NCI-H1048 (cell line): ENCODE measurements at places on chromosomes 7 and 10.

DNA sequence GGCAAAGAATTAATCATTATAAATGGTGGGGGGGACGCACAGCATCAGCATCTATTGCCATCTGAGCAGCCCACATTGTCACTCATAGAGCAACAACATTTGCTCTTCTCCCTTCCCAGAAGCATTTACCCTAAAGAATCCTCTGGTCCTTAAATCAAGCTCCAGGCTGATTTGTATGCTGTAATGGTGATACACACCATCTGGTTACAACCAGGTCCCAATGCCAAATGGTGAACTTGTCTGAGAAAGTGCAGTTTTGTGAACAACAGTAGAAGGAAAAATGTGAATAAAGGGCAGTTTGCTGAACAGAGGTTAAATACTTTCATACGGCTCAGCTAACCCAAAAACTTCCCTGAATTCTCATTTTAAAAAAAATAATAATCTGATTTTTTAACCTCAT is 38.8 kb upstream of the TCF7L2 start:
- DNase-seq, result no peak

DNA sequence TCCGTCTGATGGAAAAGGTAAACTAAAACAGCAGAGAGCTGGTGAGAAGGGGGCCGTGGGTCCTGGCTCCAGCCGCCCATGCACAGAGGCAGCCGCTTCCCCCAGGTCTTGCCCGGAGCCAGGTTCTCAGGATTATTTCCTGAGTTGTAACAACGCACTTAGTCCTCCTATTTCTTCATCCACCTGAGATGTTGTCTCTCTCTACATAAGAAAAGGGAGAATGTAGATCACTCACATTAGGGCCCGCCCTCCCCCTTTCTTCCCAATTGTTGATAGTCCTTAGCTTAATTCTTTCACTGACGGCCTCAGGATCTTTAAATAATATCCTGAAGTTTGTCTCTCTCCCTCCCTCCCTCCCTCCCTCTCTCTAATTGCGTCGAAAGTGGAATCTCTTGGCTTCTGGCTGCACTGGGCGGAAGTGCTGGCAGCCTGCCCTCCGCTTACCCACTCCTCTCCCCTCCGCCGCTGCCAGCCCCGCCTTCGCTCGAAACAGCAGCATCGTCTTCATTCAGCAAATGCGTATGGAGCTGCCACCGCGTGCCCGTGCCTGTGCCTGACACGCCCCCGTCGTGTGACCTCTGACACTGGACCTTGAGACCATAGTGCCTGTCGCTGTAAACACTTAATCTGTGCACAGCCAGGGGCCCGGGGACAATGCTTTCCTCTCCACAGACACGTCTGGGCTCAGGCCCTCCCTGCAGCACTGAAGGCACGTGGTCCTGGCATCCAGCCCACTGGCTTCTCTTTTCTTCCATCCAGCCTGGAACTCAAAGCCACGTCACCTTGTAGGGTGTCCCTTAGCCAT is 174.5 kb upstream of the PPP2R2D start:
- no peak for DNase-seq

DNA sequence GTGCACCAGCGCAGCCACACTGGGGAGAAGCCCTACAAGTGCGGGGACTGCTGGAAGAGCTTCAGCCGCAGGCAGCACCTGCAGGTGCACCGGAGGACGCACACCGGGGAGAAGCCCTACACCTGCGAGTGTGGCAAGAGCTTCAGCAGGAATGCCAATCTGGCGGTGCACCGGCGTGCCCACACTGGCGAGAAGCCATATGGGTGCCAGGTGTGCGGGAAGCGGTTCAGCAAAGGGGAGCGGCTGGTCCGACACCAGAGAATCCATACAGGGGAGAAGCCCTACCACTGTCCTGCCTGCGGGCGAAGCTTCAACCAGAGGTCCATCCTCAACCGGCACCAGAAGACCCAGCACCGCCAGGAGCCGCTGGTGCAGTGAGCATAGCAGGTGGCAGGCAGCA is 12.9 kb downstream of the ZSCAN25 start:
- DNase-seq, result no peak

DNA sequence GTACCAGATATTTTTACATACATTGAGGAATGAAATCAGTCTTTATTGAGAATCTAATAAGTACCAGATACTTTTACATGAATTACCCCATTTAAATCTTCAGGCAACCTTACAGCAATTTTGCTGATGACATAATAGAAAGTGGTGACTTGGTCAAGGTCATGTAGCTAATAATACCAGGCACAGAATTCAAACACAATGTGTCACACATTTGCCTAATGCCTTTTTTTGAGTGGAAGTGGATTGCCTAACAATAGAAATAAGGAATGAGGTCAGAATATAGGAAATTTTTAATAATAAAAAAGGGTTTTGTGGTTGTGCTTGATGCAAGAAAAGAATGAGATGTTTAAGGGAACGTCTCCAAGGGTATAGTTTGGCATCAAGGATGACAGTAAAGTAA is 466.6 kb upstream of the IGFBP3 start:
- no peak for DNase-seq

- DNase-seq, result no peak
Measured at GRCh38 chr10:132893090-132893489, 49.3 kb downstream of the CFAP46 start.

GRCh38 chr7:131071786-131072504 is 255.7 kb upstream of the MKLN1 start:
- peak; percentile 81 for DNase-seq

DNA sequence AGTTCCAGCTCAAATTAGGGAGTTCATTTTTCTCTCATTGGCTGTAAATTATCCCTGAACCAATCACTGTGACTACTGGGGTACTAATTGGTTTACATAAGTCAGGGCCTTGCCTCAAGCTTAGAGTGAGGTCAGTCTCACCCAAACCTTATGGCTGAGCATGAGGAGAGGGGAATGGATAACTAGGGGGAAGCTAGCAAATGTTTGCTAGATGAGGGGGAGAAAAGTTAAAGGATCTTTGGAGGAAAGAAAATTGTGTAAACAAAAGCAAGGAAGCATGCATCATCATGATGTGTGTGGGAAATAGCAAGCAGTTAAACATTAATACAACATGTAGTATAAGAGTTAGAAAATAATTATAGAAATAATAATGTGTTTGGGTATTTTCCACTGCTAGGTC is 121.9 kb downstream of the BBS9 start:
- no peak for DNase-seq

GRCh38 chr7:370259-370625 is 80.3 kb downstream of the FOXL3 start:
- no peak for DNase-seq

- DNase-seq, result no peak
Measured at GRCh38 chr10:13984647-13985155, 346.0 kb downstream of the FRMD4A start.

- DNase-seq, result no peak
Measured at GRCh38 chr10:1381339-1381738, 325.2 kb downstream of the WDR37 start.

- DNase-seq, result no peak
Measured at GRCh38 chr10:113765910-113766309, 14.4 kb downstream of the PLEKHS1 start.

- no peak for DNase-seq
Measured at GRCh38 chr10:132657127-132657706, 119.6 kb downstream of the INPP5A start.

GRCh38 chr10:16792675-16793074 is 24.5 kb downstream of the RSU1 start:
- no peak for DNase-seq

- no peak for DNase-seq
Measured at GRCh38 chr10:79563426-79563825, 3.2 kb upstream of the SFTPA2 start.

DNA sequence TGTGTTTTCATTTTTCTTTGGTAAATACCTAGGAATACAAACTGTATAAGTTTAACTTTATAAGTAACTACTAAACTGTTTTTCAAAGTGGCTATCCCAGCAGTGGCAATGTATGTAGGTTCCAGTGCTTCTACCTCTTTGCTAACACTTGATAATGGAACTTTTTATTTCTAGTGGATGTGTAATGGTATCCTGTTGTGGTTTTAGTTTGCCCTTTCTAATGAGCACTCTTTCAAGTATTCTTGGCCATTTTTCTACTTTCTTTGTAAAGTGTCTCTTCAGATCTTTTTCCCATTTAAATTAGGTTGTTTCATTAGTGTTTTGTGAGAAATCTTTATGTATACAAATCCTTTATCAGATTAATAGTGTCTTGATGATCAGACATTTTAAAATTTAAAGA is 4.6 kb downstream of the KIF20B start:
- no peak for DNase-seq

GRCh38 chr10:61855771-61856170 is 45.7 kb upstream of the ARID5B start:
- no peak for DNase-seq

DNA sequence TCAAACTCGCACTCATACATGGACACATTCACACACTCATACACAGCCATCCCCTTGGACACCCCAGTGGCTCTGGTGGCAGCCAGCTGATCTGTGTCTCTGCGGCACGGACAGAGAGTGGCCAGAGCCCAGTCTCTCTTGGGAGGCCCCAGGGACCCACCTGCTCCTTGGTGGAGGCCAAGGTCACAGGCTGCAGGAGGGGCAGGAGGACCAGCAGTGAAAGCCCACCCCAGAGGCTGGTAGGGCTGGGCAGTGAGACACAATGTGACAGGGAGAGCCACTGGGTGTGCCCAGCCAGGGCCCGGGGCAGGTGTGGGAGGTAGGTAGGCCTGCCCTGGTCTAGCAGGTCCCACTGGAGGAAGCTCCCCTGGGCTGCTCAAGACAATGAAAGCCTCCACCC is 18.5 kb downstream of the SHH start:
- no peak for DNase-seq

DNA sequence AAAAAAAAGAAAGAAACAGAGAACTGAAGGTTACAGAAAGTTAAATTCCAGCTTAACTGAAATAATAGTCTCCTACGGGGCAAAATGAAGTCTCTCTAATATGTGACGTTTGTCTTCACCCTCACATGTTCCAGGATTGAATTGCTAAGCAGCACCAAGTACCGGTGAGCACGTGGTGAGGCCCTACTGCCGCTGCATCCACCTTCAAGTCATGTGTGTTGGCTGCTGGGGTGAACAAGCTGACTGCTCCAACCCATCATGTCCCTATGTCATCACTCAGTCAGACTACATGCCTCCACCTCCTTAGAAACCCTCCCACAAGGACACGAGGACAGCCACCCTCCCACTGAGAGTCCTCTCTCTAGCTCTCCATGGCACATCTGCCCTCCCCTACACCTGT is 35.4 kb upstream of the NPFFR1 start:
- no peak for DNase-seq

GRCh38 chr10:27698961-27699360 is 46.7 kb downstream of the MKX start:
- DNase-seq, result no peak

DNA sequence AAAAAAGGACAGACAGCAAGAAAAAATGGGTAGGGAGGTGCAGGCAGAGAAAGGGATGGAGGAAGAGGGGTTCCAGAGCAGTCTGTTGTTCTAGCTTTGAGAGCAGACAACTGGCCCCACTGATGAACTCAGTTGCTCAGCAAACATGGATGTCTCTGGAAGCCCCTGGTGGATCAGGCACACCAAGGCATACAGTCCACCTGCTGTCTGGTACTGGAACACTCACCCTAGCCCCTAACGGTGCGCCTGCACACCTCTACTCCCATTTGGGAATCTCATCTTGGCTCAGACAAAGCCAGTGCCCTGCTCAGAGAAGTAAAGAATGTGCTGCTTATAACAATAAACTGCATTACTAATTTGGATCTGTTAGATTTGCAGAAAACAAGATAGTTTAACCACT is 7.7 kb downstream of the MACROH2A2 start:
- no peak for DNase-seq

- DNase-seq, result no peak
Measured at GRCh38 chr7:8214244-8214824, 47.6 kb downstream of the ICA1 start.

DNA sequence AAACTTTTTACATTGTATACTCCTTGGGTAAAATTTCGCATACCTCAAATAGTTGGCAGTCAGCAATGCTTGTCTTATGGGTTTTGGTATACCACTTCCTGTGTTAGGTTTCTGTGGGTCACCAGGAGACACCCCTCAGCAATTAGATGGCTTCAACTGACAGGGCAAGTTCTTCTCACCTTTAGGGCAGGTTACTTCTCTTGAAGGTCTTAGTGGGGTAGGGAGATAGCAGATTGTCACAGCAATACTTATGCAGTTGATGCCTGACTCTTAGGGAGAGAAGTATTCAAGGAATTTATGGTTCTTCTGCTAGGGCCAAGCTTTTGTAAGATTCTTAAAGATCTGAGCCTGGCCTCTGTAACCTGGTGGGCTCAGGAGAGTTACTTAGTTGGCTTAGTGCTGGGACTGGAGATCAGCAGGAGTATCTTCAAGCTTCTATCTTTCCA is 42.9 kb downstream of the MKLN1 start:
- DNase-seq, result no peak

- DNase-seq, result no peak
Measured at GRCh38 chr7:50842041-50842440, 59.3 kb upstream of the GRB10 start.

- no peak for DNase-seq
Measured at GRCh38 chr10:119541046-119541445, 1.5 kb downstream of the RGS10 start.

- no peak for DNase-seq
Measured at GRCh38 chr10:93461807-93462178, 20.3 kb downstream of the MYOF start.

DNA sequence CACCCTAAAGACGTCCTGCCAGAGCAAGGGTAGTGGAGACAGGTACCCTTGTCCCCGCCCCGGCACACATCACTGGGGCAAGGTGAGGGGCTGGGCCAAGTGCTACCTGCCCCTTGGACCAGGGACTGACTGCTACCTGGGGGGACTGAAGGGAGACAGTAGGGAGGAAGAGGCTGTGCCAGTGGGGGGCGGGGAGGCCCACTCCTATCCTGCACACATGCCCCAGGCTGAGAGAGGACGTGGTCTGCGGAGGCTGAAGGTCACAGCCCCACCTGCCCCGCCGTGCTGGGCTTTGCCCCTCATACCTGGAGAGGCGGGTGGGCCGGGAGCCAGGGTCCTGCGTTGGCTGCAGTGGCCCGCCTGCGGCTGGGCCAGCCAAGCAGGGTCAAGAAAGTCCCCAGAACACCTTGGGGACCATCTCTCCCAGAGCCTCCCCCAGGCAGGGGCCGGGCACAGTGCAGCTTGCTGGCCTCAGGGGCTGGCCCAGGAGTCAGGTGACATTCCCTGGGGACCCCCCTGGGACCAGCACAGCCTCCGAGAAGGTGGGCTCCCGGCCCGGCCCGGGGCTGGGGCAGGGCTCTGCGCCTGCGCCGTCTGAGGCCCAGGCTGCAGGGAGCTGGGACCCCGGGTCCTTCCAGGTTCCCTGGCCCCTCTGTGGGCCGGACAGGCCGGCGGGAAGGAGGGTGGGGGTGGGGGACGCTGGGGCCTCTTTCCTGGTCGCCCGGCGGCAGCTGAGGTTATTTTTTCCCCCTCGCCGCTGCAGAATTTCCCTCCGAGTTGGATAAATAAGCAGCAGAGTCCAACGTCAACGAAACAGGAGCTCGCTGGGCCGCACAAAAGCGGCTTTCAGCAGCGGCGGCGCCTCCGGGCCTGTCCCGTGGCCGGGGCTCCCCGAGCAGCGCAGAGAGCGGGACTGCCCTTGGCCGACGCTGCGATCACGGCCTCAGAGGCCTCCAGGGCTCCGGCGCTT is 9.8 kb upstream of the FZD9 start:
- no peak for DNase-seq
